ENCODE measurements at places on chromosomes 16 and 17. TPM values are rescaled to one million over a fixed set of nuclear protein-coding genes. Genes with fewer than 3 reads are reported as not detected.

RSAD1 gene
- total RNA-seq, result 38.5 TPM

KRTAP4-5 gene
- not detected for total RNA-seq

NKD1 gene
- total RNA-seq, result 1.1 TPM

KRTAP4-6 gene
- total RNA-seq, result not detected

MAPT gene
- 15.1 TPM for total RNA-seq

TANGO6 gene
- 10.4 TPM for total RNA-seq

ADAM11 gene
- total RNA-seq, result 9.5 TPM

ATP2A1 gene
- total RNA-seq, result 0.75 TPM

C16orf89 gene
- 4.5 TPM for total RNA-seq

CLEC19A gene
- not detected for total RNA-seq

Measured in right cardiac atrium (tissue), 5 donors.